ENCODE measurements at places on chromosomes 1 and 21. TPM values are rescaled to one million over a fixed set of nuclear protein-coding genes. Genes with fewer than 3 reads are reported as not detected.

DNA sequence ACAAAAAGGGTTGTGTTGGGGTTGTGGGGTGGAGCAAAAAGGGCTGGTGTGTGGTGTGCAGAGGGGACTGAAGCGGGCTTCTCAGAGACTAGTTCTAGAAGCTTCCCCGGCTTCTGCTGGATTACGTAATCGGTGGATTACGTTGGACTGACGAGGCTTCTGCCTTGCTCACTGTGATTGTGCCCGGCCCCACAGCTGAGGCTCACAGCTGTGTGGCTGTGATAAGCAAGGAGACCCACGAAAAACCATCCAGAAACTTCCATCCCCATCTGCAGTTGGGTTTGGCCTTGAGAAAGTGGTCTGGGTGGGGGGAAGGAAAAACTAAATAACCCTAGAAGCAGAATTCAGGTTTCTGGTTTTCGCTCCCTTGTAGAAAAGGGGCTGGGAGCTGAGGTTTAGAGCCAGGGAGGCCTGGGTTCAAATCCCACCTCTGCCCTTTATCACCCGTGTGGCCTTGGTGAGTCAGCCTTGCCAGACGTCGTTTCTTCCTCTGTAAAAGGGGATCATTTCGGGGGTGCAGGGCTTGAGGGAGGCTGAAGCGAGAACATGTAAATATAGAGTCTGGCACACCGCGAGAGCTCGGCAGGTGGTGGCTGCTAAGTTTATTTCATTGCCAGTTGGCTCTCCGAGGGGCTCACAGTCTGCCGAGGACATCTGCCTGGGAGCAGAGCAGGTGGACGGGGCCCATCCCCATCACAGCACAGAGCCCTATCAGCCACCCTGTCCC lies 30.4 kb upstream of the DISP3 start:
- peak; percentile 32 for DNase-seq
- H3K4me3 ChIP-seq: peak overlapping the region; percentile 28
- H3K27me3 ChIP-seq: peaks cover 11% of the 10 kb centered on the region

GRCh38 chr1:32886828-32887414 lies 630 bp downstream of the HPCA start:
- H3K36me3 ChIP-seq: peaks cover 7% of the 10 kb centered on the region
- H3K27ac ChIP-seq: no peak overlapping the region
- peak overlapping the region; percentile 96 for H3K4me3 ChIP-seq
- peaks cover 10% of the 10 kb centered on the region for H3K27me3 ChIP-seq
- H3K4me1 ChIP-seq: peaks cover 44% of the 10 kb centered on the region

Gene LCE3E
- not detected for total RNA-seq

- peaks cover 1% of the 10 kb centered on the region for H3K27me3 ChIP-seq
- H3K4me3 ChIP-seq: no peak overlapping the region
- H3K4me1 ChIP-seq: no peaks in the 10 kb centered on the region
- H3K36me3 ChIP-seq: peaks cover 15% of the 10 kb centered on the region
These were observed 280.1 kb upstream of the C1orf174 start for GRCh38 chr1:4179914-4180735.

Gene FAM151A
- total RNA-seq: not detected

GRCh38 chr1:114503916-114504422 lies 7.0 kb downstream of the TRIM33 start:
- H3K27ac ChIP-seq: no peak overlapping the region
- H3K4me3 ChIP-seq: no peak overlapping the region
- peaks cover 30% of the 10 kb centered on the region for H3K4me1 ChIP-seq

Gene PPFIA4
- total RNA-seq: 74.7 TPM

DNA sequence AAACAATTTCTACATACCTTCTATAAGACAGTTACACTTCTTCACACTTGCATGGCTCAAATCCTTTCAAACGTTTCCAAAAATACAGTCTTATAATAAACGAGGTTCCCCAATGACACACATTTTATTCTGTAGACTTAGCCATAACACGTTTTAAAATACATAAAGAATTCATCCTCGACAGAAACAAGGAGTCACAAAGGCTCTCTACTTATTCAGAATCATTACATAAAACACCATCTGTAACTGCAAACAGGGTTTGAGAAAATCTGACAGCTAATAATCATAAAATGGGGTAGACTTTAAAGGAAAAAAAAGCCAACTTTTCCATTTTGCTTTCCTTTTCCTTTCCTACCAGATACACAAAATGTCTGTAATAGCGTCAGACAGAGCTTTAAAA lies 1.8 kb downstream of the PIK3R3 start:
- H3K27ac ChIP-seq: peak overlapping the region; percentile 100
- peaks cover 20% of the 10 kb centered on the region for H3K27me3 ChIP-seq
- H3K4me1 ChIP-seq: peaks cover 11% of the 10 kb centered on the region
- H3K4me3 ChIP-seq: peak overlapping the region; percentile 95
- no peak for DNase-seq
